ENCODE measurements at places on chromosomes 16 and 17.

DNA sequence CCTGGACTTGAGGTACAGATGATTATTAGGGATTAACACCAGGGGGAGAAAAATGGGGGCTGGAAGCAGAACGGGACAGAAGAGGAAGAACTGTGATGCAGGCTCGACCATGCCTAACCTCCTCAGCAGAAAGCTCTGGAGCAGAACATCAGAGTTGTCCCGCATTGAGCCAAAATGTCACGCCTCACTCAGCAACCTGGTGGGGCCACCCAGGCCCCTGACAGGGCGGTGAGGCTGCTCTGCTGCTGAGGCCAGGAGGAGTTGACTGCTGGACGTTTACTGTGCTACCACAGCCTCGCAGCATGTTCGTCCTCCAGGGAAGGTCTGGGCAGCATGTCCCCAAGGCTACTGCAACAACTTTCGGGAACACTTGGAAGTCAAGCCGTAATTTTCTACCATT lies 6.5 kb upstream of the ULK2 start:
- no peak for DNase-seq

DNA sequence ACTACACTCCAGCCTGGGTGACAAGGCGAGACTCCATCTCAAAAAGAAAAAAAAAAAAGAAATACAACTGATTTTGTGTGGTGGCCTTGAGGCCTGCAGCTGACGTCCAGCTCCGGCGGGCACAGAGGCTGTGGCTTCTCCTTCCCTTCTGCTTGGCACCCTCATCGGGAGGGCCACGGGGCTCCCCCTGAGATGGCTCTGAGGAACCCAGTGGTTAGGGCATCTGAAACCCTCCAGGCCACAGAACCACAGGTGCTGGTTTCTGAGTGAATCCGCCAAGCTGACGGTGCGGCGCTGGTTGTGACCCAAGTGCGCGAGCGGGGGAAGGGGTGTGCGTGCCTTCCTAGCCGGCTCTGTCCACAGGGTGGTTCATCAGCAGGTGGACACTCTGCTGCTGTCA lies 63.4 kb downstream of the LMF1 start:
- DNase-seq, result no peak

GRCh38 chr16:24700549-24701392 lies 28.7 kb upstream of the TNRC6A start:
- no peak for DNase-seq

- no peak for DNase-seq
Observed at GRCh38 chr17:73430848-73431247, 119.0 kb upstream of the CDC42EP4 start.

DNA sequence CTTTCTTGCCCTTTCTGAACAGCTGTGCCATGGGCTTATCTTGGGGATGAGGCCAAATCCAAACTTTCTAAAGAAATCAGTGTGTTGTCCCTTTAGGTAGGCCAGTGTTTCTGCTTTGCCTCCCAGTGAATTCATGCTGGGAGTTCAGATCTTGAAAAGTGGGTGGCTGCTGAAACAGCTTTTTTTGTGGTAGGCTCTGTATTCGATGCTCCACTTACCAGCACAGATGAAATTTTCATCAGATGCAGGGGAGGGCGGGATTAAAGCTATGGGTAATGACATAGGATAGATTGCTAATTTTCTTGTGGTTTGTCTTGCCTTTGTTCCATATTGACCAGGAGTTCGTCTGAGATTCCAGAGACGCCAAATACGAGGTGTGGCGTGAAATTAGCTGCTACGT lies 2.8 kb downstream of the SOCS7 start:
- DNase-seq, result no peak

DNA sequence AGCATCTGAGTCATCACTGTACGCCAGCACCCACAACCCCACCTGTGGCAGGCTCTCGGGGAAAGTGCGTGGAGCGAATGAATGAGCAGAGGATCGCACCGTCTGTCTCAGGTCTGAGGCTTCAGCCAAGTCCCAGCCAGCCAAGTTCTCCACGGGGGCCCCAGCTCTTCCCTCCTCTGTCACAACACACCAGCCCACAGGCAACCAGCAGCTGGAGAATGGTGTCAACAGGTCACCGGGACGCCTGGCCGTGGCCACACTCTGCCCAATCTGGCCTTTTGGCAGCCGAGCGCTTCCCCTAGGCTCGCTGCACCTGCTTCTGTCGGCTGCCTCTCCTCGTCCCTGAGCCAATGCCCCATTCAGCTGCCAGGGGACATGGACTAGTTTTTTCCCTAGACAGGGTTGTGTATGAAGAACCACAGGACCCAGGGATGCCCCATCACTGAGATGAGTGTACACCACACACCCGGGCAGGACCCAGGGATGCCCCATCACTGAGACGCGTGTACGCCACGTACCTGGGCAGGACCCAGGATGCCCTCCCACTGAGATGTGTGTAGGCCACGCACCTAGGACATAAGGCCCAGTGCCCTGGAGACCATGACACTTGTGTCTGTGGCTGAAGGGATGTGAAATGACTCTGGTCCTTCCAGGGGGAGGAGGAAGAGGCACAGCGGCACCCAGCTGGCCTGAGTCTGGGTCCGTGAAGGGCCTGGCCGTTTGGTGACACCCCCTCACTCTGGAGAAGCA lies 52.8 kb downstream of the ABR start:
- DNase-seq, result no peak

DNA sequence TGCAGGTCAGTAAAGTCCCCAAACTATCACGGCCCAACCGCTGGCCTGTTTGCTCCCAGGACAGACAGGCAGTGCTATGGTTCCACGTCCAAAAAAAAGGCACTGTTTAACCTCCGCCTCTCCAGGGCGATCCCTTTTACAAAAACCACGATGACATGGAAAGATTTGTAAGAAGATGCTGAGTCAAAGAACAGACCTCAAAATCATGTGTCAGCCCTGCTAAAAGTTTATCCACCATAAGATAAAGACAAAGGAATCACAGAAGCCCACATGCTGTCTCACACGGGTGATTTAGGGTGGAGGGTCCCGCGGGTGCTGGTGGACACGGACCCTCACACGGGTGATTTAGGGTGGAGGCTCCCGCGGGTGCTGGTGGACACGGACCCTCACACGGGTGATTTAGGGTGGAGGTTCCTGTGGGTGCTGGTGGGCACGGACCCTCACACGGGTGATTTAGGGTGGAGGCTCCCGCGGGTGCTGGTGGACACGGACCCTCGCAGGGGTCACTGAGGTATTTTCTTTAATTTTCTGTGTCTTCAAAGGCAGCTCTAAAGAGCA lies 117.2 kb upstream of the METRNL start:
- DNase-seq, result no peak

GRCh38 chr17:62717589-62717855 lies 90.1 kb downstream of the MRC2 start:
- DNase-seq, result no peak

GRCh38 chr16:65446427-65446826 lies 324.6 kb upstream of the CDH11 start:
- DNase-seq, result no peak

GRCh38 chr17:81348097-81349055 lies 46.9 kb upstream of the BAHCC1 start:
- no peak for DNase-seq

GRCh38 chr17:4187076-4187475 lies 44.1 kb downstream of the CYB5D2 start:
- no peak for DNase-seq

GRCh38 chr16:31273676-31274075 lies 13.9 kb downstream of the ITGAM start:
- DNase-seq, result no peak

GRCh38 chr17:78917451-78918275 lies 7.5 kb downstream of the TIMP2 start:
- no peak for DNase-seq

- no peak for DNase-seq
Observed at GRCh38 chr17:83122834-83123233, 43.4 kb downstream of the METRNL start.

DNA sequence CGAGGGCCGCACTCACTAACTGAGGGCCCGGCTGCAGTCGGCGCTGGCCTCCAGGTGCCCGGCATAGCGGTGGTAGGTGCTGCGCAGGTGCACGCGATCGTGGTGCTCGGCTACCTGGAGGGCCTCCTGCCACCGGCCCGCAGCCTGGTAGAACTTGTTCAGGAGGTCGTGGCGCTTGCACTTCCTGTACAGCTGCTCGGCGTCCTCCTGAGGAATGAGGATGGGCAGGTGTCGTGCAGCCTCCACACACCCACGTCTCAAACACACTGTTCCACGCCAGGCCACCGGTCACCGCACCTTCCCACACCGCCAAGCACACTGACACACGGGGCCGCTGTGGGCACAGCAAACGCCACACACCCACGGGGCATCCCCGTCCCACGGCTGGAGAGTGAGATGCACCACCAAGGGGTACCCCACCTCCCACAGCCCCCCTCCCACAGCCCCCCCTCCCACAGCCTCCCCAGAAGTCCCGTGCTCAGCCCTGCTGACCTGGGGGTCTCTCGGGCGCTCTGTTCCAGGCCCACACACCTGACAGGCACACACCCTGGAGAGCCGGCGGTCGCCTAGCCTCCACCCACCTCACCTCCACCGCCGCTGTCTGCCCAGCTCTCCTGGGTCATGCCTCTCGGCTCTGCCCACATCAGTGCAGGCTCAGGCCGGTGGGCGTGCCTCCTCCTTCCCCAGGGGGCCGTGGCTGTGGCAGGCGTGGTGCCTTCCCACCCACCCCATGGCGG lies 7.4 kb upstream of the TMEM204 start:
- no peak for DNase-seq

GRCh38 chr16:1550069-1550468 lies 16.6 kb downstream of the TMEM204 start:
- no peak for DNase-seq

DNA sequence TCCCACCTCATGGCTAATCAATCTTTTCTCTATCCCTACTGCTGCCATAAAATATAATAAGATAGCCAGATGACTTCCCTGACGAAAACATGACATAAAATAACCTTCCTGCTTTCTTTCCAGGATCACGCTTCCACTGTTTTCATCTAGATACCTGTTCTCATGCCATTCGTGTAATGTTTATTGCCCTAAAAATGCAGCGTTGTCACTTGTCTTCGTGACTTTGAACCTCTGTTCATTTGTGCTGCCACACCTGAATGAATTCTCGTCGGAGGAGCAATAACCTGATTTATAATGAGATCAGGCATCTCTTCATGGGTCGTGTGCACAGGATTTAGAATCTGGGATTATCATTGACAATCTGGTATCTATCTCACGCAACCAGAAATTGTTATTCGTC lies 1401.9 kb downstream of the CDH11 start:
- DNase-seq, result no peak

- no peak for DNase-seq
Observed at GRCh38 chr17:67506966-67507365, 129.9 kb downstream of the PITPNC1 start.

Measured in activated T-cell treated with anti-CD3 and anti-CD28 coated beads for 48 hours (primary cell).